ENCODE measurements at places on chromosomes 4 and X.

DNA sequence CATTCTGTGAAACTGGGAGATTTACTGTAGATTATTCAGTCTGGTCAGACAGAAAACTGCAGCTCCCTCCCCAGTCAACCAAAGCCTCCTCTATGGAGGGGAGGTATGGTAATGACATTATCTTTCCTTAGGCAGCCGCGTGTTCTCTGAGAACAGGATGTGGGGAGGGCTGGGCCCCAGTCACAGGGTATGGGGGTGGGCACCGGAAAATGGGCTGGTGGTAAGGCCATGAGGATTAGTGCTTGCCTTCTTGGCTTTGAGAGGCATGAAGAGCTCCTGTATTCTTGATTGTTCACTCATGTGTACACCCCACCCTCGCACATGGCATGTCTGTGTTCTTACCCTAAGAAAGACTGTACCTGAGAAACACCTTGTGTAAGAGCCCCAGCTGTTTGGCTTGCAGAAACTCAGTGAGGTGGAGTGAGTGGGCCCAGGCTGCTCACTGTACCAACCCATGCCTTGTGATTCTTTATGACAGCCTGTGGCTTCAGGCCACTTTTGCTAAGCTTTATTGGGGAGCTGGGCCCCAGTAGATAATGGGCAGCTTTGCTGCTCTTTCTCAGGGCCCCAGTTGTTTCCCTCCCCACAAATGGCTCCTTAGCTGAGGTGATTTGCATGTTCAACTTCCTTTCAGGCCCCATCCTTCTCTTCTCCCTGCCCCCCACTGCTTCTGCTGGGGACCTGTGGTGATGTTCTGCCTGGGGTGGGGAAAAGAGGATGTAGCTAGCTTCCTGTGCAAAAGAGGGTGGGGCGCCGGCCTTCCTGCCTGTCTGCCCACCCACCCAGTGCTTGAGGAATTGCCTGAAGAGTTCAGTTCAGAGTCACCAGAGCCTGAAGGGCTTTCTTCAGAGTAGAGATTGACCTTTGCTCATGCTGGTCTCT, 30.7 kb downstream of the MSN start:
- DNase-seq = no peak

DNA sequence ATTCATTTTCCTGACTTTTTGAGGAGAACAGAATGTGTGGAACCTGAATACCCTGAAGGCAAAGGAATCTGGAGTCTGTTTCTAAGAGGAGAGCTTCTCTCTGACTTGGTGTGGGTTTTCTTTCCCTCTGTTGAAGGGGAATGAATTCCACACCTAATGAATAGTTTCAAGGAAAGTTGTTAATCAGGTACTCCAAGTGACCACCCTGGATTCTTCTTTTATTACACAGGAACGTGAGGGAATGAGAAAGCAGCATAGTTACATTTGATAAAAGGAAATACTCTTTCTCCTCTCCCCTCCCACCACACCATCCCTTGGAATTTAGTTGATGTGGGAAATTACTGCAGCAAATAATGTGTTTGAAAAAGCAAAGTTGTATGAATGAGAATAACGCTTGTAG, 29.7 kb downstream of the SLIT2 start:
- DNase-seq = no peak

DNA sequence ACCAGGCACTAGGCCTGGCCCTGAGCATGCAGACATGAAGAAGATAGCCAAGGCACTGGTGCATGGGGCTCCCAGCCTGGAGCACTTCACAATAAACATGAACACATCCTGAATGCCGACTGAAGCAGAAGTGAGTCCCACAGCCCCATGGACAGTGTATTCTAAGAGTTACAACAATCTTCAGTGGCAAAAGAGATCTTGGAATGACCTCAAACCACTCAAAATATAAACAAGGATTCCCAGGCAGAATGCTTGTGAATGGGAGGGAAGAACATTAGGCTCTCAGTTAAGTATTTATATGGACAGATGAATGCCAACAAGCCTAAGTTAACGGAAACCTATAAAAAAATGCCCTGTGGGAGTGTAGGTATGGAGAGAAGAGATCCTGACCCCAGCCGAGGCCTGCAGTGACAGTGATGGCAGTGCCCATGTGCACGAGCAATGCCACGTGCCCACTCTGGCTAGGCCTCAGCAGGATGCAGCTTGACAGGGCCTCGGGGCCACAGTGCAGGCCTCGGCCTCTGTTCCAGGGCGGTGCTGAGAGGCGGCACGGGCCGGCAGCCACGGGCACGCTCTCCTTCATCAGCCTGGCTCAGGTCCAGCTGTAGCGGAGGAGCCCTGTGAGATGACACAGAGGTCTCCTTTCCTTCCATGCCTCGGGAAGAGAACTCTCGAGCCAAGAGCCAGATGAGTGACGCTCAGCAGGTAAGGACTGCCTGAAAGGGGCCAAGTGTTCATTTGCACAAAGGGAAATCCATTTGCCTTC, 49.2 kb downstream of the IRF2 start:
- DNase-seq = peak; percentile 24

DNA sequence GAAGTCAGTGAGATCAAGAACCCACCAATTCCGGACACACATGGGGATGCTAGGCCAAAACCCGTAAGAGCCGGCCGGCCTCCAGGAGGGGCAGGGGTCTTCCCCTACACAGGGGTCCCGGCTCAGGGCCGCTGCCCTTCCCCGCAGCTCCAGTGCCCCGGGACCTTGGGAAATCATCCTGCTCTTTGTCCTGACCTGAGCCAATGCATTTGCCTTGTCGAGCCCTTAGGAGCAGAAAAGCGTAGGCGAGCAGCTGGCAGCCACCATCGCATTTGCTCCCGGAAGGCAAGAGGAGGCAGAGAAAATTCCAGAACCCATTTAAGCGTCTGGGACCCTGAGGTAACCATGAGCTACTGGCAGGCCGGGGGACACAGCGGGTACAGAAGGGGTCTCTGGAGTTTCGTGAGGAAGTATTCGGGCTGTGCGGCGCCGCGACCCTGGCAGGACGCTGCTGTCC, 7.4 kb upstream of the TNIP2 start:
- DNase-seq = no peak

DNA sequence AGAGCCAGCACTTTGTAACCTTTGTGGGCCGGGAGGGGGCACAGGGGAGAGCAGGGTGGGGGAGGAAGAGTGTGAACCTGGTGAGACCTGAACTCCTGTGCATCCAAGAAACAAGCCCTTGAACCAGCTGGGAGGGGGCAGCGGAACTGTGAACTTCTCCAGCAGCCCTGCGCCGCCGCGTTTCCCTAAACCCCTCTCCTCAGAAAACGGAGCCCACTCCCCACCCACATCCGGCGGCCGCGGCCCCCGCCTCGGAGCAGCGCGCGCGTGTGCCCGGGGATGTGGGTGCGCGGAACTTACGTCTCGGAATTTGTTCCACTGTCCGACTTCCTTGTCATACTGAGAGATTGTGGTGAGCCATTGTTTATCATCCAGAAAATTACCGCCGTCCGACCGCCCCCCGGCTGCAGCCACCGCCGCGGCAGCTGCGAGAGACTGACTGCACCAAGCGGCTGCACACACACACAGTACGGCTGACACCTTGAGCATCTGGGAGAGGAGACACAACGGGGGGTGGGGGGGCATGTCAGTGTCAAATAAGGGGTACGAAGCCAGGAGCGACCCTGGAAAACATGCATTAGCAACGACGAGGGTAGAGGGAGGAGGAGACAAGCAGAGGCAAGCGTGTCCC, 494 bp downstream of the SPOCK3 start:
- DNase-seq = peak; percentile 50

DNA sequence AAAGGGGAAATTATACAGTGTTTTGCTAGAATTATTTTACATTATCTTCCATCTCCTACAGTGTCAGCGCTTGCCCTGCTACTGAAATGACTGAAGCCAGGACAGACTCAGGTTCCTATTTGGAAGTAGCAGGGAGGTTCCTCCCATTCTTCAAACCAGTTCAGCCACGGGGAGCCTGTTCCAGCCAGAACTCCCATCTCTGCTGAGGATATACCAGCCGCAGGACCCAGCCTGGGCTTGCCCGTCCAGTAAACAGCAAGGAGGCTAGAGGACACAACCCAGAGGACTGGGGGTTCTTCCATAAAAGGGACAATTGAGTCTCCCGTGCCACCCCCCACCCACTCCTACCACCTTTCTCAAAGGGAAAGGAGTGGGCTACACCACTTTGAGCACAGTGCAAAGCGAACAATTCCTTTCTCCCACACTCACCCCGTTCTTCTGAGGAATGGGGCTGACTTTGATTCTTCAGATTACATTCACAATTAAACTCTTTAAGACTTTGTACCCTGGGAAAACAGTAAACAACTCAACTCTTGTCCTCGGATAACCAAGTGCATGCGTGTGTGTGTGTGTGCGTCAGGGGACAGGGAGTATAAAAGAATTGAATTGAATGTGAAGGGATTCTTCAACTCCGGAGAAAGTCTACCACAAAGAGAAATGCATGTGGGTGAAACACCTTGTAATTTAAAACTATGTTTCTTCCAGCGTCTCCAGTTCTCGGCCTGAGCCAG, 31.0 kb upstream of the PPARGC1A start:
- DNase-seq = no peak

- DNase-seq = no peak
Measured at GRCh38 chr4:166941629-166942028, 292.7 kb downstream of the SPOCK3 start.

- DNase-seq = no peak
Measured at GRCh38 chr4:113169368-113169767, 119.9 kb downstream of the ANK2 start.

DNA sequence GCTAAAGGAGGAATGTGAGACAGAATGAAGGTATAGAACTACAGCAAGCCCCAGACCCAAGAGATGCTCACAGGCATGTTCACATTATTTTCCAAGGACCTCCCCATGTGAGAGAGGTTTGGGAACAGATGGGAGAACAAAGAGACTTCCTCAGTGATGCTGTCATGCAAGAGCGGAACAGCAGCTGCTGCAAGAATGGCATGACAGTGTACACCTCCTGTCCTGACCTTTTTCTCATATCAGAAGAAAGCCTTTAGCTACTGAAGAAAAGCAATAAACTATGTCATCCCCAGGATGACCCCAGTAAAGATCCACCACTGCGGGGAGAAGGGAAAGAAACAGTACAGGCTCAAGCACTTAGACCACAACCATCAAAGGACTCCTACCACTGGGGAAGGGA, 7.2 kb downstream of the PRDM5 start:
- DNase-seq = no peak

- no peak for DNase-seq
Measured at GRCh38 chrX:16633754-16634153, 16.2 kb upstream of the S100G start.

- no peak for DNase-seq
Measured at GRCh38 chr4:68592673-68593072, 16.6 kb upstream of the UGT2B17 start.

DNA sequence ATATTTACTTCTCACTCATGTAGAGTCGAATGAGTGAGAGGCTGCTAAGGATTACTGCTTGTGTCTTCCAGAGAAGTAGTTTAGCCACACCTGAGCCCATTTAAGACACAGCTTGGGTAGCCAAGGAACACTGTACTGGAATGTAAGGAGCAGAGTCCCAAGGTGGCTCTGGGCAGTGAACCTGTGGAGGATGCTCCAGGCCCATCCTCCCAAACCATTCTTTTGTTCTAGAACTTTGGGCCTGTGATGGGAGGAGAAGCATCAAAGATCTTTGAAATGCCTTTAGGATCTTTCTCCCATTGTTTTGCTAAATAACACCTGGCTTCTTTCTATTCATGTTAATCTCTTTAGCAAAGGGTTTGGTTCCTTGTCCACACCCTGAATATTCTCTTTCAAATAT, 162.2 kb downstream of the KLHL4 start:
- DNase-seq = no peak

DNA sequence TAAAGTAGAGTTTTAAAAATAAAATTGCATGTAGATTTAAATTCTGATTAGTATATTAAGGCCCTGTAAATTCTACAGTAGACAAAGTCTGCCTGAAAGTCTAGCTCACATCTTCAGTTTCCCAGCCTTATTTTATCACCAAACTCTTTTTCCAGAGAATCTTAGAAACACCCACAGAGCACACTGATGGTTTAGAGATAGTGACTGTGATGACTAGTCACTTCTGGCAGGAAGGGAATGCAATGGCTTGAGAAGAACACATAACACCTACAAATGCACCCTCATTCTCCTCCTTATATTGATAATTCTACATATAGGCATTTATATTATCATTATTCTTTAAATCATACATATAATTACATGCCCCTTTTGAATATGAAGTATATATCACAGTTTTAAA, 232.9 kb downstream of the ARAP2 start:
- DNase-seq = no peak
